ENCODE measurements at places on chromosomes 13 and 19.

DNA sequence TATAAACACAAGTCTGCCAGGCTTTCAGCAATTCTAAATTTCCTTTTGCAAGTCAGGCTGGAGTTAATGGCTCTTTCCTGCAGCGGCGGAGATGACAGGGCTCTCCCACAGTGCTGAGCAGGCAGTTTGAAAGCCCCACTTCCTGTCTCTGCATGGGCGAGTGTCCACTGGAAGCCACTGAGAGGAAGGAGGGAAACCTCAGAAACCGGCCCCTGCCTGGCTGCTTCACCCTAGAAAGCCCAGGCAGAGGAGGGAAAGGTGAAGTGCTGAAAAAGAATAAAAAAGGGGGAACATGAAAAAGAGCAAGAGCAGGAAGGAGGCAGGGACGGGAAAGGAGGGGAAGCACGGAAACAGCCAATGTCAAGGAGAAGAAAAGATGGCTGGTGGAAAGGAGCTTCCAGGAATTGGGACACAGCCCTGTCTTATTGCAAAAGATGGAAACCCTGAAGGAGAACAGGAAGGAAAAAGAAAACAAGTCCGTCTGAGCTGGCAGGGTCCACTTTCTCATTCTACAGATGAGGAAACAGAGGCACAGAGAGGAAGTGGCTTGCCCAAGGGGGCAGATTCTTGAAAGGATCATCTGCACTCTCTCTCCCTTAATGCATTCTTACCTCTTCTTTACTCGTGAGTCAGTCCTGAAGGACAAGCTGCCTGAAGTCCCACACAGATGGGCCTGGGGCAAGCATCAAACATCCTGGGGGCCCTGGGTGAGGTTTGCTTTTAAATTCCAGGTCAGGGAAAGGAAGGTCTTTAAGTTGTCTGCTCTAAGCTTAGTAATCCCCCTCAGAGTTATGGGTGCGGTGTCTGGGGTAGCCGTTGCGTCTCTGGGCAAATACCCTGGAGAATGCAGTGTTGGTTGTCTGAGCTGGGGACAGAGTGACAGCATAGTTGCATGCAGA, 38.8 kb upstream of the ALOX5AP start:
- DNase-seq, result no peak

DNA sequence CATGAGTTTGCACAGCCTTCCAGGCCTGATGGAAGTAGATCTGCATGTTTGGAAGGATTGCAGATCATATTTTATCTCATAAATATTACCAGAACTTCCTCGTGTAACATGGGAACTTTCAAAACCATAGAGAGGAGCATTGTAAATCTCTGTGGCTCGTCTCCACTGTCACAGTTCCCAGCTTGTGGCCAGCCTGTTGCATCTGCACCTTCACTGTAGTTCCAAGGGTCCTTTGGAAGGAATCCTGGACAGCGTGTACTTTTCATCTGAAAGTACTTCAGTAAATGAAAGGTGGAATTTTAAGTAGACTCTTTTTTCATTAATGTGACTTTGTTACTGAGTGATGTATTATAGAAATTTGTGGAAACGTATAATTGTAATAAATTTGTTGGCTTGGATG, 105.4 kb downstream of the ATP11A start:
- no peak for DNase-seq

DNA sequence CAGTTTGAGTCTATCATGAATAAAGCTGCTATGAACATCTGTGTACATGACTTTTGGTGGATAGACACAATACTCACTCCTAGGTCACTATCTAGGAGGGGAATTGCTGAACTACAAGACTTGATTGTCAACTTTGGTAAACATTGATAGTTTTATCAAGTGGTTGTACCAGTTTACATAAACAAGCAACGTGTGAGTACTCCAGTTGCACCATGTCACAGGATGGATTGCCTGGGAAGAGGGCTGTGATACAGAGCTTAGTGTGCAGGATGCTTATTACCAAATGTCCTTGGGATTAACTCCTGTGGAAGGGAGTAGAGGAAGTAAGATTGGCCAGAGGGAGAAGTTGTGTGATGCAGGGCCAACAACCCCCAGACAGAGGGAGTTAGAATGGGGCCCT, 37.7 kb downstream of the RAP2A start:
- DNase-seq, result no peak

- peak; percentile 48 for DNase-seq
These were observed 27.3 kb downstream of the TMEM255B start for GRCh38 chr13:113786262-113786841.

DNA sequence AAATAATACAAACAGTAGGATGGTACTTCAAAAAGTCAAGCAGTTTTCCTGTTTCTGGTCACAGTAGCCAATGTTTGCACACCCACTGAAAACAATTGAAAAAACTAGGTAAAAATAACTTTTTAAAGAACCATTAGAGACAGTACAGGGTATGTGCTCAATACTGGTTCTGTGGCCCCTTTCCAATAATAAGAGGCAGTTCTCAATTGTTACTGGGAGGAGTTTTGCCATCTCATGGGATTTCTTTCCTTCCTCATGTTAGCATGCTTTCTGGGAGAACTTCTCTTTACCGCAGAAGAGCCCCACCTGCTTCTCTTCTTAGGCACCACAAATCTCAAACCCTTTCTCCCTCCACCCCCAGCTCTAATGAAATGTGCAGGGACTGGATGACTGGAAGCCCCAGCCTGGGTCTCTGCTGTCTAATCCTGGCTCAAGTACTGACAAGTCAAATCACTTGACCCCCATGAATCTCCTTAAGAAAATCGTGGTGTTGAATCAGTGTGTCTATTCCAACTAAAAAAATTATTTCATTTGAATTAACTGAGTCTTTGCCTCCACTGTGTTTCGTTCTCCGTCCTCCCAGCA, 14.6 kb downstream of the METTL21C start:
- no peak for DNase-seq

DNA sequence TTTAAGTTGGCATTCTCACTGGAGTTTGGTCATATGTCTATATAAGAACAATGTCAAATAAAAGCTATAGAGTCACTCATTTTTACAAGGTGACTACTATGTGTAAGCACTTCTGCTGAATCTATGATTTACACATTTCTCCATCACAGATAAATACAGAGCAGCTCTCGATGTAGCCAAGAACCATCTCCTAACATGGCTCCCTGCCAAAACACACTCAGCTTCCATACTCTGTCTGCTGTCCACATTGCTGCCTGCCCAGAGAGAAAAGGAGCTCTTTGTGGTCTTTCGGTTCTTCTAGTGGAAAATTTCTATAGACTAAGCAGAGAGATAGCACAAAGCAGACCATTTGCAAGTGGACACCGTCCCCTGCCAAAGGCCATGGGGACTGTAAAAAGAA, 190.9 kb upstream of the KLF12 start:
- DNase-seq, result no peak

All from RWPE1 (cell line).